ENCODE measurements at places on chromosomes 2 and 18. TPM values are rescaled to one million over a fixed set of nuclear protein-coding genes. Genes with fewer than 3 reads are reported as not detected.

Gene DTNA
- total RNA-seq: not detected

Gene DPYSL5
- not detected for total RNA-seq

DNA sequence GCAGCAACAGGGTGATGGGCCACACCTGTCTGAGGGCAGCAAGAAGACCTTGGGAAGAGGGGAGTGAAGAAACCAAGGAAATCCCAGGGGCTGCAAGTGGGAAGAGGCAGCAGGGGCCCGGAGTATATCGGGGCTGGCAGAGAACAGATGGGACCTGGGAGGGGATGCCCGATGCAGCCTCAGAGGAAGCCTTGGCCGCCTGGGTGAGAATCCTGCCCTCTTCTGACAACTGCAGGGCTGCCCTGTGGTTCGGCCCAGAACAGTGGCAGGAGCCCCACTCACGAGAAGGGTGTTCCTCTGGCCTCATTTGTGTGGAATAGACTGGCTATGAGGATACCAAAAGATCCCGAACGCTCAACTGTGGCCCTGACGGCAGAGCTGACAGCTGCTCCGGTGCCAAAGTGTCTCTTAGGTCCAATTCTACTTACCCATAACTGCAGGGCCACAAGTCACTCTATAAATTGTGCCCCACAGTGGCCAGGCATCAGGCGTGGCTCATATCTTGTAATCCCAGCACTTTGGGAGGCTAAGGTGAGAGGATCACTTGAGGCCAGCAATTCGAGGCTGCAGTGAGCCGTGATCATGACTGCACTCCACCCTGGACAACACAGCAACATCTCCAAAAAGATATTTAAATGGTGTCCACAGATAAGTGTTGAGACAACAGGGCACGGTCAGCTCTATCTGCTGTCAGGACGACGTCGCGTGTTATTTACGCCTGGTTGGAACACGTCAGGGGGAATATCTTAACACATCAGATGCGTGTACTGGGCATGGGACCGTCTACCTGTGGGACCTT, 23.6 kb upstream of the ID2 start:
- no peak overlapping the region for H3K27ac ChIP-seq
- no peak overlapping the region for H3K4me3 ChIP-seq
- DNase-seq: no peak
- peaks cover 41% of the 10 kb centered on the region for H3K4me1 ChIP-seq
- H3K27me3 ChIP-seq: peaks cover 23% of the 10 kb centered on the region

Gene FBLN7
- 0.58 TPM for total RNA-seq

DNA sequence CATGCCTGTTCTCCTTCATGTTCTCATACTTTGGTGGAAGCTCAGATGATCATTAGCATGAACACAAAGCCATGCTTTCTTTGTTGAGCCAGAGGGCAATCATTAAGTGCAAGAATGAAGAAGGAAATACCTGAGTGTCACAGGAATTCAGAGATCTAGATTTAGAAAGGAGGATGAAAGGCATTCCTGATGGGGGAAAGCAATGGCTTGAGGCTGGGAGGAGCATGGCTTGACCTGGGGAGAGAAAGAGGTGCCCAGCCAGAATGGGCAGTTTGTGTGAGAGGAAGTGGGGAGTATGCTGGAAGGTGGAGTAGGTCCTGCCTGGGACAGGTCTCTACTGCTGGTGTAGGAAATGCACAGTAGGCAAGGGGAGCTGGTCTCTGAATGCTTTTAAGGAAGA, 35.1 kb downstream of the SLC4A3 start:
- H3K4me1 ChIP-seq: no peaks in the 10 kb centered on the region
- H3K36me3 ChIP-seq: no peaks in the 10 kb centered on the region
- no peak overlapping the region for H3K27ac ChIP-seq
- peaks cover 13% of the 10 kb centered on the region for H3K27me3 ChIP-seq
- DNase-seq: no peak
- no peak overlapping the region for H3K4me3 ChIP-seq

Gene PRSS56
- not detected for total RNA-seq

- no peak overlapping the region for H3K4me3 ChIP-seq
- no peak overlapping the region for H3K27ac ChIP-seq
- no peaks in the 10 kb centered on the region for H3K27me3 ChIP-seq
- no peak for DNase-seq
Observed at GRCh38 chr2:240351826-240352426, 83.5 kb upstream of the GPC1 start.

GRCh38 chr2:96400049-96401000, 64.8 kb downstream of the NCAPH start:
- no peak overlapping the region for H3K4me3 ChIP-seq
- DNase-seq: no peak
- no peaks in the 10 kb centered on the region for H3K36me3 ChIP-seq
- no peaks in the 10 kb centered on the region for H3K4me1 ChIP-seq
- no peak overlapping the region for H3K27ac ChIP-seq

Gene SH3RF3
- not detected for total RNA-seq

Gene EMILIN1
- total RNA-seq: 1.4 TPM

- H3K36me3 ChIP-seq: no peaks in the 10 kb centered on the region
- no peaks in the 10 kb centered on the region for H3K27me3 ChIP-seq
- H3K27ac ChIP-seq: no peak overlapping the region
- DNase-seq: no peak
- H3K4me3 ChIP-seq: no peak overlapping the region
Observed at GRCh38 chr2:226295123-226295522, 504.5 kb downstream of the IRS1 start.

GRCh38 chr2:211494085-211494484, 937.7 kb downstream of the CPS1 start:
- DNase-seq: no peak
- H3K27ac ChIP-seq: no peak overlapping the region
- no peaks in the 10 kb centered on the region for H3K36me3 ChIP-seq
- no peak overlapping the region for H3K4me3 ChIP-seq
- H3K4me1 ChIP-seq: no peaks in the 10 kb centered on the region

GRCh38 chr2:86747711-86748639, 27.9 kb downstream of the RMND5A start:
- H3K27me3 ChIP-seq: no peaks in the 10 kb centered on the region
- peaks cover 14% of the 10 kb centered on the region for H3K4me1 ChIP-seq
- DNase-seq: no peak

- H3K27me3 ChIP-seq: peaks cover 17% of the 10 kb centered on the region
- DNase-seq: no peak
- no peak overlapping the region for H3K4me3 ChIP-seq
- no peaks in the 10 kb centered on the region for H3K4me1 ChIP-seq
- no peaks in the 10 kb centered on the region for H3K36me3 ChIP-seq
Observed at GRCh38 chr2:151156431-151156830, 105.2 kb downstream of the RBM43 start.

Gene CRYGC
- total RNA-seq: not detected

- H3K36me3 ChIP-seq: peaks cover 7% of the 10 kb centered on the region
- no peaks in the 10 kb centered on the region for H3K27me3 ChIP-seq
- DNase-seq: no peak
- no peaks in the 10 kb centered on the region for H3K4me1 ChIP-seq
- H3K27ac ChIP-seq: no peak overlapping the region
Observed at GRCh38 chr2:167964650-167965413, 282.6 kb downstream of the STK39 start.

DNA sequence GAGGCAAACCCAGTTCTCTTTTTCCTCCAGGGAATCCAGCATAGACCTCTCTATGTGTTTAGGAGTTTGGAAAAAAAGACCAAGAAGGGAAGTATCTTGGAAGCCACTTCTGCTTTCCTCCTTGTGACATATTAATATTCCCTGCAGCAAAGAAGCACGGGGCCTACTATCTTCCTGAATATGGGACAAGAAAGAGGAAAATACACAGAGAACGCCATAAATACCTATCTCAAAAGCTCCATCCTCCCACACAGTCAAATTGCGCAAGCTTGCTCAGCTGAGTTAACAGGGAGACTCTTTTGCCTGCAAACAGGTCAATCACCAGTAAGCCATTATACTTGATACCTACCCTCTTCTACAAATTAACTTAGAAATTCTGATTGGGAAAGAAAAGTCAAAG, 16.7 kb upstream of the RAPH1 start:
- peaks cover 6% of the 10 kb centered on the region for H3K4me1 ChIP-seq
- H3K36me3 ChIP-seq: no peaks in the 10 kb centered on the region
- DNase-seq: no peak
- no peak overlapping the region for H3K4me3 ChIP-seq
- peaks cover 2% of the 10 kb centered on the region for H3K27me3 ChIP-seq
- H3K27ac ChIP-seq: no peak overlapping the region

Gene VSNL1
- not detected for total RNA-seq

DNA sequence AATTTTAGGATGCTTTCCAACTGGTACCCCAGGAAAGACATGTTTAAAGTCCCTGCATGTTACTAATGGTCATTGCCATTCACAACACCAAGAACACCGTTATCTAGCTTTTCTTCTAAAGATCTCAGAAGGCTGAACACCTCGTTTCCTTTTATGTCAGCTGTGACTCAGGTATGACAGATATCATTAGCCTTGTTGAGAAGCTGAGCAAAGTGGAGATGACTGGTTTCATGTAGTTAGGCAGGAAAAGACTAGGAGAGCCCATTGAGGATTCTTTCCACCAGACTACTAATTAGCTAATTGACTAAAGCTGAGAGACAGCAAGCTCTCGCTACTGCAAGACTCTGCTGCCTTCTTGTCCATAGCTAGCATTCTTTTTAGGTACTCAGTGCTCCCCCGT, 32.0 kb upstream of the ARL5A start:
- DNase-seq: no peak
- no peak overlapping the region for H3K27ac ChIP-seq
- H3K36me3 ChIP-seq: no peaks in the 10 kb centered on the region

GRCh38 chr2:96185516-96185915, 23.1 kb downstream of the STARD7 start:
- H3K4me1 ChIP-seq: peaks cover 8% of the 10 kb centered on the region
- H3K4me3 ChIP-seq: no peak overlapping the region
- H3K27ac ChIP-seq: no peak overlapping the region
- peaks cover 41% of the 10 kb centered on the region for H3K36me3 ChIP-seq
- H3K27me3 ChIP-seq: no peaks in the 10 kb centered on the region

Gene TCF7L1
- total RNA-seq: not detected

GRCh38 chr2:95276244-95276887, 2.1 kb downstream of the PROM2 start:
- no peaks in the 10 kb centered on the region for H3K36me3 ChIP-seq
- DNase-seq: no peak
- no peak overlapping the region for H3K27ac ChIP-seq
- no peaks in the 10 kb centered on the region for H3K27me3 ChIP-seq

DNA sequence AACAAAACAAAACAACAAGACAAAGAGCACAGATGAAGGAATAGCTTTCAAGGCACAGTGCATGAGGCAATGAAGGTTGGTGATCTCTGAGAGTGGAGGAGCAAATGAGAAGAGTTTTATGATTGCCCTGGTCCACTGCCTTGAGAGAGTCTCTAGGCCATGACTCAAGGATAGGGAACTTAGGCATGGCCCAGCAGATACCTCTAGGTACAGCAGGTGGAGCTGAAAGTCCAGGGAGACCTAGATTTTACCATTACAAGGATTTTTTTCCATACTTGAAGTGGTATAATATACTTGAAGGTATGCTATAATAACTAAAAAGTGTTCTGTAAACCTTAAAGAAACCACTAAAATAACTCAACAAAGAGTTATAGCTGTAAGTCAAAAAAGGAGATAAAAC, 239.5 kb upstream of the KLHL29 start:
- no peak overlapping the region for H3K27ac ChIP-seq
- no peak for DNase-seq
- no peaks in the 10 kb centered on the region for H3K4me1 ChIP-seq
- peaks cover 7% of the 10 kb centered on the region for H3K27me3 ChIP-seq
- no peak overlapping the region for H3K4me3 ChIP-seq

GRCh38 chr2:159194241-159194640, 92.3 kb downstream of the WDSUB1 start:
- H3K27me3 ChIP-seq: peaks cover 2% of the 10 kb centered on the region
- H3K27ac ChIP-seq: no peak overlapping the region
- H3K4me1 ChIP-seq: no peaks in the 10 kb centered on the region
- DNase-seq: no peak
- no peaks in the 10 kb centered on the region for H3K36me3 ChIP-seq
- no peak overlapping the region for H3K4me3 ChIP-seq

Gene KCNK3
- not detected for total RNA-seq

All from activated CD8-positive, alpha-beta T cell treated with anti-CD3 and anti-CD28 coated beads, Interleukin-2, amount 10 ng/mL, durations not matched to agents 7 days and 5 days (primary cell).